Endothelial cell of umbilical vein (primary cell): ENCODE measurements at places on chromosomes 4 and X.

DNA sequence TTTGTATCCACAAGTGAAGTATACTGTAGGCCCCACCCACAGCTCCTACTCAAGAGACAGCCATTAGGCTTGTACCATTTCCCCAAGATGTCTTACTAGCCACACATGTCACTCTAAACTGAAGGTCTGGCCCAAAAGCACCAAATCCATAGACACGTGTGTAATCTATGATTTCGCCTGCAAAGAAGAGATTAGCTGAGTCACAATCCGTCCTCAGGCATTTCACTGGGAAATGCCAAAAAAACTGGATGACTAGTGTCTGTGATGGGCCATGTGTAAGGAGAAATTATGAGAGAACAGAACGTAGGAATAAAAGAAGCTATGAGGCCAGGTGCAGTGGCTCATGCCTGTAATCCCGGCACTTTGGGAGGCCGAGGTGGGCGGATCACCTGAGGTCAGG is 21.9 kb upstream of the RP2 start:
- no peak for DNase-seq

- no peak for DNase-seq
These were observed 655.0 kb upstream of the LCORL start for GRCh38 chr4:18676526-18676915.

DNA sequence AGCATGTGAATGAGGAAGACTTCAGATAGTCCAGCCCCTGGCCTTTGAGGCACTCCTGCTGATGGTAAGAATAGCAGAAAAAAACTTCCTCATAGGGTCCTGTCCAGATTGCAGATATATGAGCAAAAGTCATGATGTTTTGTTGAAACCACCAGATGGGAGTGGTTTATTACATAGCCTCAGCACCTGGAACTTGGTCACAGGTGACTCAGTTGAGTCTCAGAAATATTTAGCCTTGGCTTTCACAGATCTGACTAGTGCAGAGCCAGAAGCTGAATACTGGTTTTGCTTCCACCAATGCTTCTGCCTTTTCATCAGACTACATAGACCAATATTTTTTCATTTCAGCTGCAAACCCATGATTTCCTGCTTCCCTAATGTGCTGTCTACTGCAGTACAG is 994.9 kb upstream of the SLIT2 start:
- DNase-seq, result no peak

- DNase-seq, result no peak
These were observed 35.8 kb downstream of the RHOH start for GRCh38 chr4:40232610-40233009.

- no peak for DNase-seq
These were observed 13.0 kb downstream of the CORIN start for GRCh38 chr4:47824840-47825239.

DNA sequence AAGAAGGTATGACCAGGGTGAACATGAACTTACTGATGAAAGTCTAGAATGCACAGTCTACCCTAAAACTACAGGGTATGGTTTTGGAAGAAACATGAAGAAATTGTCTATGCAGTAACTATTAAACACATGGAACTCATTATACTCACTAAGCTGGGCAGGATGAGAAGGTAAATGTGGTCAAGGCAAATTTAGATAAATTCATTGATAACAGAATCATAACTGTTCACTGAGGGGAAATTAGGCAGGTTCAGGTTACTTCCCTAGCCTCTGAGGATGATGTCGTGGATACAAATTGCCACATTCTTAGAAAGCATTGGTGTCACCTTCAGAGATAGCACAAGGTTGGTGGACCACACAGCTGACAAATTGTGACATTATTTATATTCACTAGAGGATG is 40.4 kb upstream of the MID1IP1 start:
- no peak for DNase-seq

DNA sequence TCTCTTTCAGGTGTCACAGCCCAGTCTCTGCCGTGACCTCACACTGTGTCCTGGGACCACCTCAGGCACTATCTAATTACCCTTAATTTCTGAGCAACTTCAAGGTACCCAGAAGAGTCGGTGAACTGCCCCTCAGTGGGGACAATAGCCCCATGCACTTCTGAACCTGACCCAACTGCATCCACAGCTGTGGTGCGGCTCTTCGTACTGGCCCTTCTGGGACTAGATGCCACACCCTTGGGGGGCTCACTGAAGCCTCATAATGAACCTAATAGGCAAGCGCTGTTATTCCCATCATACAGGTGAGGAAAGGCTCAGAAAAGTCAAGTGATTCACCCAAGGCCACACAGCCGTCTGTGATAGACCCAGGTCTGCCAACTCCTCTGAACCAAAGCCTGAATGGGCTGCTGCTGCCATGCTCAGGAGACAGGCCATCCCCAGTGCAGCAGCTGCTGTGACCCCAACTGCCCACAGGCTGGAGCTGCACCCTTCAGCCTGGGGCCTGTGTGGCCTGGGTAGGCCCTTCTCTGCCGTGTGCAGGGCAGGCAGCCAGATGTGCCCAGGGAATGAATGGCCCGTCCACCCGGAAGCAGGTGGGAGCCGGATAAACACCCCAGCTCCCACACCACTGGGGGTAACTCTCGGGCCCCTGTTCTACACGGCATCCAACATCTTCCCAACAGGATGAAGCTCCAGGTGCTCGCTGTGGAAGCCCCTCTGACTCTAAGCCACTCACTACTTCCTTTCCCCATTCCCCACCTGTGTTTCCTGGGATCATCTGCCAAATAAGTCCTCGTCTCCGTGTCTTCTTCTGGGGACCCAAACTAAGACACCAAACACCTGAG is 35.9 kb downstream of the HMX1 start:
- no peak for DNase-seq

DNA sequence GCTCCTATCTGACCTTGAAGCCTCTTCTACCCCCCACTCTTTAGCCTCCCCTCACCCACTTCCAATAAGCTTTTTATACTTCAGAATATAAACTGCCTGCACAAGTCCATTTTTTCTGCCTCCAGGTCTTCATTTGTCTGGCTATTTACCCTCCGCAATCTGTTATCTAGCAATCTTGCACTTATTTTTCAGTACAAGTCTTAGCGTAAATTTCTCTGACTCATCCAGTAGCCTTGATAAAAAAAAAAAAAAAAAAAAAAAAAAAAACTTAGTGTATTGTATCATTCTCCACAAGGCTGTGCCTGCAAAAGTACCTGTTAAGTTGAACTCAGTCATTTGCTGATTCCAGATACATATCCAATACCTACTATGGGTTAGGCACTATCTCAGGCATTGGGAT is 219.5 kb upstream of the DKK2 start:
- no peak for DNase-seq

DNA sequence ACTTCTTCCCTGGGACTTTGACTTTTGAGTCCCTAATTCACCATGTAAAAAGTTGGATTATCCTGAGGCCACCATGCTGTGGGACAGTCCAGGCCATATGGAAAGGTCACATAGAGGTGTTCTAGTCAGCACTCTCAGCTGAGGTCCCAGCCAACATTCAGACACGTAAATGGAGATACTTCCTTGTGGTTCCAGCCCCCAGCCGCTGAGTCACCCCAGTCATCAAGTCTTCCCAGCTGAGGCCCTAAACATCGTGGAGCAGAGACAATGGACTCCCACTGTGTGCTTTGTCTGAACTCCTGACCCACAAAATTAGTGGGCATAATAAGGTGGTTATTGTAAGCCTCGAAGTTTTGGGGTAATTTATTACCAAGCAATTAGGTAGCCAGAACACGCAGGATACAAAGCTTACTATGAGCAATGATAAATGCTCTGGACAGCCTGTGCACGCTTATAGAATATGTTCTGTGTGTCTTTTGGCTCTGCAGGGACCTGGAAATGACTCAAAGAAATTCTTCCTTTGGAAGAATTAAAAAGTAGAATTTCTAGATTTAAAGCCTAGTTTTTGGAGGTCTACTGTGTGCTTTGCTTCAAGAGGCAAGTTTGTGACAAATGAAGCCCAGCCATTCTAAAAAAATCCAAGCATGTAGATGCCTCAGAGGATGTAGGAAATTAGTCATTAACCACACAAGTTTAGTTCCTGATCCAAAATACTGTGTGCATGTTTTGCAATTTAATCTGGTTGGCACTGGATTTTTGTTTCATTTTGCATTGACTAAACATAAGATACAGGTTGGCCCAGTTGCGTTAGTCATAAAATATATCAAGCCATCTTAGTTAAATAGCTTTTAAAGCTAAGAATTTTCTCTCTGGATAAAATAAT is 33.2 kb upstream of the SLC9A7 start:
- peak; percentile 84 for DNase-seq

- no peak for DNase-seq
These were observed 62.3 kb upstream of the RELL1 start for GRCh38 chr4:37748485-37748884.

GRCh38 chrX:103092942-103093341 is at the start of gene NXF3:
TSS of gene NXF3 (minus strand) at chrX:103093143. CDS start at chrX:103093023, 120 bp downstream.
- no peak for DNase-seq

GRCh38 chr4:181987392-181987791 is 255.8 kb upstream of the TENM3 start:
- DNase-seq, result no peak

GRCh38 chr4:825063-825970 is 612 bp downstream of the CPLX1 start:
- no peak for DNase-seq

DNA sequence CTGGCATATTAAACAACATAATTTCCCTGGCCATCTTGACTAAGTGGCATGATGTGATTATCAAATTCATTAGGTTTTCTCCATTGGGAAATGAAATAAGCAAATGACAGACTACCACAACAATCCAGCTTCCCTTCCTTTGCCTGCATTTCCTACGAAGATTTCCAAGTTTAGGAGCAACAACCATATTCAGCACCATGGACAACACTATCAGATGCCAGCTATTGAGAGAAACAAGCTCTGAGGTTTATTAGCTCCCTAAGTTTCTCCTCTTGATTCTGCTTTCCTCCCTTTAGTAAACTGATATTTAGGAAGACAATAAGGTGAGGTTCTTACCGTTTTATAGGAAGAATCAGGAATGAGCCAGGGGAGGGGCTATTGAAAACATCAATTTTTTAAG is 36.2 kb downstream of the DCX start:
- DNase-seq, result no peak

GRCh38 chrX:39907964-39908661 is 189.6 kb downstream of the BCOR start:
- peak; percentile 45 for DNase-seq

DNA sequence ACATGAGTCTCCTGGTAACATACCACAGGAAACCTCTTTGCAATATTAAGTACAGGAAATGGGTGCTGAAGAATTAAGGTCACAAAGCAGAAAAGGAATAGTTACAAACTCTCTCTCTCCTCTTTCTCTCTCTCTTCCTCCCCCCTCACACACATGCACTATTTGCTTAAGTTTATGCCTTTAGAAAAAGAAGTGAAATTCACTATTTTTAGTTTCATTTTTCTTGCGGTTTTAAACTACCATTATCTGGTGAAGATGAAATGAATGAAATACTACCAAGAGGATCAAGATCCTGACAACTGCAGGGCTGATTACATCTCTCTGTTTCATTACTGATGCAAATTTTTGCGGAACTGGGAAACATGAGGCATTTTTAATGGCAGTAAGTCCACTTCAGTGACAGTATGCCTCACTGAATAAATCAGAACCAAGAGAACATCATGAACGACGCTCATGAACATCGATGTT is 64.3 kb upstream of the FTHL17 start:
- DNase-seq, result no peak

DNA sequence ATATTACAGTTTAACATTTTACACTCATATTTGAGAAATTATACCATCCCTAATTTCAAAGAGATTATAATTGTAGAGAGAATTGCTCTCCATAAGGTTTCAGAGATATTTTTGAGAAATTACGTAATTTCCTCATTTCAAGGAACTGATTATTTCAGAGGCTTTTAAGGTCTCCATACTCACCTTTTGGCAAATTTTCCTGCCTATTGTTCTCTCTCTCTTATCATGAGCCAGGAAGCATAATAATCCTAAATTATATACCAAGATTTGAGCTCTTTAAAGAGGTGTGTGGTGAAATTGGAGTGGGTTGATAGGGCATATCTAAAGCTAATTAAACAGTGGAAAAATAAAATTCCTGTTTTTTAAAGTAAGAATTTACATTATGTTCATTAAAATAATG is 248.9 kb upstream of the FTHL17 start:
- DNase-seq, result peak; percentile 39

- DNase-seq, result no peak
These were observed 21.0 kb downstream of the FREM3 start for GRCh38 chr4:143679434-143679833.

- no peak for DNase-seq
These were observed 19.9 kb downstream of the TSC22D3 start for GRCh38 chrX:107755721-107756120.

GRCh38 chr4:26130173-26130572 is 190.6 kb upstream of the RBPJ start:
- DNase-seq, result no peak

- no peak for DNase-seq
These were observed 53.1 kb upstream of the LSM6 start for GRCh38 chr4:146122398-146122797.

DNA sequence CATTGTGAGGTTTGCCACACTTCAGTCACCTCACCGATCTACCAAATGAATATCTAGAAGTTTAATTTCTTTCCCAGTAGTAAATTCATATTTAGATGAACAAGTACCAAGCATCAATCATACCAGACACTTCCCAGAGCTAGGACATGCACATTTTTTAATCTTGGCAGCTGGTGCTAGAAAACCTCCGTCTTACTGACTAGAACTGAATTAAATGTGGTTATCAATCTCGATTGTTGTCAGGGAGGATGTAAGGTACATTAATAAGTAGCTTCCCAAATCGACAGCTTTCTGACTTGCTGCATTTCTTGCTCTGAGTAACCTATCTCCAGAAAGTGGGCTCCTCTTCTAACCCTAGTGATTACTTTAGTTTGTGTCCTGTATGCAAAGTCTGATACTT is 34.4 kb downstream of the VEGFC start:
- DNase-seq, result no peak

- DNase-seq, result no peak
These were observed 51.9 kb downstream of the TET2 start for GRCh38 chr4:105198541-105198940.

- no peak for DNase-seq
These were observed 19.6 kb downstream of the MGST2 start for GRCh38 chr4:139685180-139685579.

GRCh38 chr4:106584337-106584989 is 215.9 kb upstream of the GIMD1 start:
- DNase-seq, result no peak
